ENCODE measurements at places on chromosomes 2 and 18.

- DNase-seq = no peak
Measured at GRCh38 chr2:172200495-172201085, 97.9 kb upstream of the DLX2 start.

DNA sequence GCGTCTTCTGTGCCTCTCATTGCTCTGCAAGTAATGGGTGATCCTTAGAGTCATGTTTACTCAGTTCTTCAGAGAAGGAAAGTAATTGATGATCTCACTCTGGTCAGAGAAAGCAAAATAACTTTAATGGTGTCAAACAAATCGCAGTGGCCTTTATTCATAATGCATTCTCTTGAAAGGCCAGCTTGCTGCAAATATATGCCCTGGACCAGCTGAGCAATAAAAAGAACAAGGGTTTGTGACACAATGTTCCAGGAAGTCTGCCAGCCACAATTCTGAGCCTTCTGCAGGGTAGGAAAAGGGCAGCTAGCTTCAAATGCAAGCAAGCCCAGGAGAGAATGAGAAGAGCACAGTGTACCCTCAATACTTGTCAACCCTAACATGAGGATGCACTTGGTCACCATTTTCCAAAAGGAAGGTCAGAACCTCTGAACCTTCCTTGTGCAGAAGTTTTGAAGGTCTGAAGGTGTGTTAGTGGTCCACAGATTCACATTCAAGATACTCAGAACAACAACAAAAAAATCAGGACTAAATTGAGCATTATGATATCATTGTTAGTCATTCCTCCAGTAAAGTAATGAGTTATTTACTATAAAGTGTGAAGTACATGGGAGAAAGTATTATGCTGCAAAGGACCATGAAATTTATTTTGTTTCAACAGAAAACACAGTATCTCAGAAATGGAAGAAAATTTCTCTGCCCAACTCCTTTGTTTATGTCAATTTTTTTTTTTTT, 355.6 kb downstream of the PAX3 start:
- DNase-seq = no peak

GRCh38 chr18:47075098-47075883, 39.9 kb upstream of the ELOA2 start:
- no peak for DNase-seq

- no peak for DNase-seq
Measured at GRCh38 chr2:242011991-242012764, 142.6 kb downstream of the RTP5 start.

DNA sequence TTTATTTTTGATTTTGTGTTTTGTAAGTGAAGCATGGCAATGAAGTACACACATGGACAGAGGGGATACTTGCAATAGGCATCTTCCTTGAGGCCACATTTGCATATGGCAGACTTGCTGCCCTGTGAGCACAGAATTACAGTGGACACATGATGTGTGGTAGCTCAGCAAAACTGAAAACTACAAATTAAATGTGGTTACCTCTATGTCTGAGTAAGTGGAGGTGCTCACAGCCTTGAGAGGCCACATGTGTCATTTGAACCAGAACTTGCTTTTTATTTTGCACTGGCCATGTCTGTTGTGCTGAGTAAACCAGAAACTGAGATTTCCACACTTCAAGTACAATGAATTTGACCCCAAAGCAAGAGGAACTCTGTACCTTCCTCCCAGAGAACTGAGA, 998.5 kb upstream of the NXPH2 start:
- no peak for DNase-seq

GRCh38 chr2:29273685-29274611, 158.7 kb downstream of the CLIP4 start:
- DNase-seq = no peak

Data from T-helper 9 cell (primary cell).